ENCODE measurements at places on chromosomes 2 and 18. TPM values are rescaled to one million over a fixed set of nuclear protein-coding genes. Genes with fewer than 3 reads are reported as not detected.
A peak's percentile ranks its signal among the peaks of the same experiment; 100 is the strongest.

GRCh38 chr2:153163055-153163454, 315.5 kb downstream of the RPRM start:
- no peaks in the 10 kb centered on the region for H3K4me1 ChIP-seq
- H3K4me3 ChIP-seq, result no peak overlapping the region
- no peak overlapping the region for H3K27ac ChIP-seq
- no peak for DNase-seq

GRCh38 chr2:238497610-238498005, 70.9 kb downstream of the ASB1 start:
- no peak overlapping the region for H3K4me3 ChIP-seq
- H3K4me1 ChIP-seq, result no peaks in the 10 kb centered on the region
- H3K27me3 ChIP-seq, result no peaks in the 10 kb centered on the region
- H3K27ac ChIP-seq, result no peak overlapping the region

DNA sequence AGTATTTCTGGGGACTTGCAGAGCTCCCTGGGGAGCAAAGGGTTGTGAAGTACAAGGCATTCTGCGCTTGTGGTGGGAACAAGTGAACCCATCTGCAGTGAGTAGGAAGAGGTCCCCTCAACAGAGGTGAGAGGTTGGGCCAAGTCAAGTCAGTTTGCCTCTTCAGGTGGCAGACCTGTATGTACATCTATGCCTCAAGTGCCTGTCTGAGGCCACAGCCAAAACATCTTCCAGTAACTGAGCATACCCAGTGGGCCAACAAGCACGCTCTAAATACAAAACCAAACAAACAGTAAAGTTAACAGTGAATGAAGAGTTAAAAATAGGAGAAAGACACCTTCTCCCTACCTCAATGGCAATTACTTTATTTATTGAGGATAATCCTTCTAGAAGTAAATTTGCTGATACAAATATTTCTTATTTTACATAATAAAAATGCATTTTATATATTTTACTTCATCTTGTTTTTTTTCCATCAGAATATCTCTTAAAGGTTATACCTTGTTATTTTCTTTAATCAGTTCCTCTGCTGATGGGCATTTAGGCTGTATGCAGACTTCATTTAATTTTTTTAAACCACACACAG, 2.5 kb downstream of the GYPC start:
- peak overlapping the region; percentile 70 for H3K4me3 ChIP-seq
- peaks cover 83% of the 10 kb centered on the region for H3K4me1 ChIP-seq
- H3K36me3 ChIP-seq, result no peaks in the 10 kb centered on the region
- no peaks in the 10 kb centered on the region for H3K27me3 ChIP-seq
- no peak for DNase-seq
- peak overlapping the region; percentile 97 for H3K27ac ChIP-seq

DSG1 gene
- total RNA-seq, result 0.32 TPM

- no peaks in the 10 kb centered on the region for H3K36me3 ChIP-seq
- no peaks in the 10 kb centered on the region for H3K27me3 ChIP-seq
- H3K4me3 ChIP-seq, result no peak overlapping the region
- no peak for DNase-seq
Measured at GRCh38 chr2:237433920-237434676, 20.1 kb upstream of the COL6A3 start.

DNA sequence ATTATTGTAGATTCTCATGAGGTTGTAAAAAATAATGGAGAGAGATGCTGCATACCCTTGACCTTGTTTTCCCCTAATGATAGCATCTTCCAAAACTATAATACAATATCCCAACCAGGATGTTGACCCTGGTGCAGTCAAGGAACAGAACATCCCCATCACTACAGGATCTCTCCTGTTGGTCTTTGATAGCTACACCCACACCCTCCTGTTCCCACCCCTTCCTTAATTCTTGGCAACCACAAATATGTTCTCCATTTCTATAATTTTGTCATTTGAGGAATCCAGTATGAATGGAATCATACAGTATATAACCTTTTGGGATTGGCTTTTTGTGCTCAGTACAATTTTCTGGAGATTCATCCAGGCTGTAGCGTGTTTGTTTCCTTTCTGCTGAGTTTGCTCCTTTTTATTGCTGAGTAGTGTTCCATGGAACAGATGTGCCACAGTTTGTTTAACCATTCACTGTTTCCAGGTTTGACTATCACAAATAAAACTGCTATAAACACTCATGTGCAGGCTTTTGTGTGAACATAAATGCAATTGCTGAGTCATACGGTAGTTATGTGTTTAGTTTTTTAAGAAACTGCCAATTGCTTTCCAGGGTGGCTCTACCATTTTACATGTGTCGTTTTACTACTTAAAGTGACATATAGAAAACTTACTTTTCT, 22.2 kb downstream of the MCFD2 start:
- no peak overlapping the region for H3K4me3 ChIP-seq
- no peaks in the 10 kb centered on the region for H3K27me3 ChIP-seq
- H3K36me3 ChIP-seq, result no peaks in the 10 kb centered on the region
- no peak overlapping the region for H3K27ac ChIP-seq
- no peak for DNase-seq
- H3K4me1 ChIP-seq, result no peaks in the 10 kb centered on the region

INHA gene
- total RNA-seq, result 4.2 TPM

GRCh38 chr18:74514860-74515495, 18.8 kb downstream of the CNDP2 start:
- H3K4me3 ChIP-seq, result no peak overlapping the region
- no peak overlapping the region for H3K27ac ChIP-seq
- H3K4me1 ChIP-seq, result no peaks in the 10 kb centered on the region
- no peaks in the 10 kb centered on the region for H3K27me3 ChIP-seq

GRCh38 chr2:133885847-133886246, 317.6 kb upstream of the NCKAP5 start:
- peaks cover 4% of the 10 kb centered on the region for H3K4me1 ChIP-seq
- no peak overlapping the region for H3K27ac ChIP-seq
- no peak for DNase-seq
- no peak overlapping the region for H3K4me3 ChIP-seq
- H3K27me3 ChIP-seq, result no peaks in the 10 kb centered on the region
- no peaks in the 10 kb centered on the region for H3K36me3 ChIP-seq

XDH gene
- total RNA-seq, result 0.06 TPM

DLGAP1 gene
- total RNA-seq, result not detected

DNA sequence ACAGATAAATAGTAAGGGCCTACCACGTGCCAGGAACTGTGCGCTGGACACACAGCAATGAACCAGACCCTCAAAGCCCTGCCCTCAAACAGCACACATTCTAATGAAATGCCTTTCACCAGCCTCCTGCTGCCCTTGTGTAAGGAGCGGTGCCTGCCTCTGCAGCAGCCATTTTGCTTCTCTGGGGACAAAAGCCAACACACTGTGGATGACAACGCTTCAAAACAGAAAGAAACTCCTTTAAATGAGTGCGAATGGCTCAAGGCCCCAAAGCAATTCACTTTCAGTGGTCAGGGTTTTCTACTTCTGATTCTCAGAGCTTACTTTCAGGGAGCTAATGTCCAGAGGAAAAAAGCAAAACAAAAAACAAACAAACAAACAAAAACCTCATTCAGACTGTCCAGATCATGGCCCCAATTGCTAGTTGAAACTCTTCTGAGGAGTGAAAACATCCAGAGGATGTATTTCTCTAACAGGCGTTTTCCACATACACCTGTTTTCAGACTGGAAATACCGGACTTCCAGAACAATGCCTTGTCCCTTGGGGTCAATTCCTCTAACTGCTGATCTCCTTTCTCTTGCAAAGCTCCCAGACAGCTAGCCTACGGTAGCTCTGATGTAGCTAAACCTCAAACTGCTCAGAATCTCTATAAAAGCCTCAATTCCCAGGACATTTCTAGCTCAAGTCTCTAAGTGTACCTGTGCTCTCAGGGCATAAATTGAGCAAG, 323.3 kb upstream of the ZNF521 start:
- no peak overlapping the region for H3K4me3 ChIP-seq
- no peak for DNase-seq
- H3K27ac ChIP-seq, result no peak overlapping the region
- H3K4me1 ChIP-seq, result no peaks in the 10 kb centered on the region

- H3K27me3 ChIP-seq, result no peaks in the 10 kb centered on the region
- H3K27ac ChIP-seq, result no peak overlapping the region
- no peak overlapping the region for H3K4me3 ChIP-seq
- no peak for DNase-seq
- no peaks in the 10 kb centered on the region for H3K36me3 ChIP-seq
Measured at GRCh38 chr18:28350821-28351220, 173.9 kb upstream of the CDH2 start.

DNA sequence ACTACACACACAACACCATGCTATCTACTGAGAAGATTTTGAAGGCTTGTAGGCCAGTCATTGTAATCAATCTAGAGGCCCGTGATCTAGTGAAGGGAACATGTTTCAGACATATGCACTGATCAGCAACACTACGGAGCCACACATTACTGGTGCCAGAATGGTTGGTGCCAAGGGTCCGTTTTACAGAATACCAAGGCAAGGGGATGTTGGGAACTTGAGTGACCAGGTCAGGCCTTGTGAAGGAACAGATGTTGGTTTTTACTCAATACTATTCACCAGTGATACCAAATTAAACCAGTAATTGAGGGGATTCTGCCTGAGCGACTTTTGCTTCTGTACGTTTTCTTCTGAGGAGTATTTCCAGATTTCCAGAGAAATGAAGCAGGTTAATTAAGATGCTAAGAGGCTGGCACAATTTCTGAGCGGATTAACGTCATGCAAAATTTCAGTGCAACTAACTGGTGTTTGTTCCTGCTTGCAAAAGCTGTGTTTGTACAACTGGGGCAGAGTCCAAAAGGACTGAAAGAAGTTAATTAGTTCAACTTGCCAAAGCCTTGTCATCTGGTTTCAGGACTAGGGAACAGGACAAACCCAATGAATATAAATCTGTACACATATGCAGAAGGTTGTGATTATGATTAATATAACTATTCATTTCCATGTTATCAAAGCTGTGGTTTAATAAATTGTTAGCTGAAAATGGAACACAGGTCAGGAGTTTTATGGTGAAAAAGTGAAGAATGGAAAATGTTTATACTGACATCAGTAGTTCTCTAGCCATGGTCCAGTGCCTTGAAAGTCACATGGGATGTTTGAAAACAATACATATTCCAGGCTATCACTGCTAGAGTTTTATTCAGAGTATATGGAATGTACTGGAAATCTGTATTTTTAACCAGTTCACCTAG, 432.1 kb upstream of the DCC start:
- no peaks in the 10 kb centered on the region for H3K27me3 ChIP-seq
- no peaks in the 10 kb centered on the region for H3K36me3 ChIP-seq
- DNase-seq, result no peak
- H3K4me1 ChIP-seq, result no peaks in the 10 kb centered on the region
- no peak overlapping the region for H3K4me3 ChIP-seq
